Lower lobe of right lung (tissue), 2 donors: ENCODE measurements at places on chromosomes 2 and 18. TPM values are rescaled to one million over a fixed set of nuclear protein-coding genes. Genes with fewer than 3 reads are reported as not detected.

DNA sequence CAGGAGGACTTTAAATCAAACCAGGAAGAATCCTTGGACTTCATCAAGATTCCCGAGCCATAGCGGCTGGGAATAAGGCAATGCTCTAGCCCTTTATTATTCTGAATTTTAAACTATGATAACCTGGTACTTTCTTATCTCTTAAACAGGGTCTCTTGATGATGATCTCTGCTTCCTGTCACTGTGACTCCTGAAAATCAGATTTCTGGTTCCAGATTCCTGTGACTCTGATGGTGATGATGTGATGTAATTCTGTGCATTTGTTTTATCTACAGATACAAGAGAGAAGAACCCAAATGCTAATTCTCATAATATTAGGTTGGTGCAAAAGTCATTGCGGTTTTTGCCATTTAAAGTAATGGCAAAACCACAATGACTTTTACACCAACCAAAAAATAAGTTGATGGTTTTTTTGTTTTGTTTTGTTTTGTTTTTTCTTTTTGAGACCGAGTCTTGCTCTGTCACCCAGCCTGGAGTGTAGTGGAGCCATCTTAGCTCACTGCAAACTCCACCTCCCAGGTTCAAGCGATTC, 116.3 kb upstream of the CREB1 start:
- H3K4me3 ChIP-seq: no peak overlapping the region
- no peak overlapping the region for H3K27ac ChIP-seq
- DNase-seq: no peak
- H3K27me3 ChIP-seq: no peaks in the 10 kb centered on the region
- no peaks in the 10 kb centered on the region for H3K36me3 ChIP-seq

- no peaks in the 10 kb centered on the region for H3K27me3 ChIP-seq
- no peak overlapping the region for H3K27ac ChIP-seq
- H3K4me3 ChIP-seq: no peak overlapping the region
- H3K4me1 ChIP-seq: peaks cover 39% of the 10 kb centered on the region
Observed at GRCh38 chr2:6924924-6925409, 7.8 kb downstream of the RNF144A start.

DNA sequence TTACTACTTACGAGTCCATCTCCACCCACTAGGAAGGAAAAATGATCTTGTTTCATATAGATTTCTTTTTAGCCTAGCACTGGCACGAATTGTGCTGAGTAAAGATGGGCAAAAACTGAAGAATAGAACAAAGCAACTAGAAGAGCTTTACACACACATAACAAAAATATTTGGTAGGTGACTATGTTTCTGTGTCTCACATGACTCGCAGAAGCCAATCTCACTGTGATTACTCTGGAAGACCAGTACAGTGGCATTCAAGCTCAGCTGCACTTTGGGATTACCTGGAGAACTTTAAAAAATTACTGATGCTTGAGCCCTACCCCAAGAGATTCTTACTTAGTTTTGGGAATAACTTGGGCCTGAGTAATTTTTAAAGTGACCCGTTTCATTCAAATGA, 378.7 kb downstream of the METTL4 start:
- no peaks in the 10 kb centered on the region for H3K36me3 ChIP-seq
- DNase-seq: no peak
- H3K4me1 ChIP-seq: no peaks in the 10 kb centered on the region
- H3K27ac ChIP-seq: no peak overlapping the region
- H3K27me3 ChIP-seq: peaks cover 6% of the 10 kb centered on the region

GRCh38 chr2:187658952-187659525, 104.8 kb upstream of the TFPI start:
- H3K4me3 ChIP-seq: no peak overlapping the region
- H3K27ac ChIP-seq: no peak overlapping the region
- H3K36me3 ChIP-seq: no peaks in the 10 kb centered on the region
- H3K27me3 ChIP-seq: no peaks in the 10 kb centered on the region
- H3K4me1 ChIP-seq: no peaks in the 10 kb centered on the region
- no peak for DNase-seq

DNA sequence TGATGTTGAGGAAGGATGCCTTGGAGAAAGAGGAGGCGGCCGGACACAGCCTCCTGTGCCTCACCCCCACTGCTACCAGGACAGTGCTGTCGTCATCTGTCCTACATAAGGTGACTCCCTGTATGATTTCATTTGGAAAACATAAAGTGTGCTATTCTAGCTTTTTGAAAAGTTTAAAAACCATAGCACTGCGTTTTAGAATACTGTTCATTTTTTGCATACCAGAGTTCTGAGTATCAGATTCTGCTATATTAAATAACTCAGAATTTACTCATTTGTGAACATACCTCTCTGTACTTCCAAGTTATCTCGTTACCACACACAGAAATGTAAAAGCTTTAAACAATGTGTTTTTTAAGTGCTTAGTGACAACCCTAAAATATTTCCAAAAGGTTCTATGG, 302.9 kb downstream of the LRRTM1 start:
- H3K36me3 ChIP-seq: no peaks in the 10 kb centered on the region
- H3K27ac ChIP-seq: no peak overlapping the region
- no peak for DNase-seq
- H3K27me3 ChIP-seq: no peaks in the 10 kb centered on the region

- no peaks in the 10 kb centered on the region for H3K27me3 ChIP-seq
- H3K27ac ChIP-seq: no peak overlapping the region
- DNase-seq: no peak
Observed at GRCh38 chr18:59039449-59039848, 100.2 kb upstream of the SEC11C start.

DNA sequence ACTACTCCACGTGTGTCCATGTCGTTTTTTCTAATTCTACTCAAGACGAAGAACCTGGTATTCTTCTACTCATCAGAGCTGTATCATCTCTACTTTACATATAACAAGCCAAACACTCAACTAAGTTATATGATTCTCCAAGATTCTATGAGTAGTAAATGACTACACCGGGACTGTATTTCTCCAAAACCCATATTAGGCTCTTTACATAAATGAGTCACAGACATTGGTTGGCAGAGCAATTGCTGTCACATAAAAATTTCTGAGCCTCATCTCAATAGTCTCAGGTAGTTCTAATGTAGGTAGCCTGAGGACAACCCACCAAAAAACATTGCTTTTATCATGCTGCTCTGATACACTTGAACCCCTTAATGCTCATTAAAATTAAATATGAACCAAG, 1092.3 kb upstream of the NXPH2 start:
- H3K27me3 ChIP-seq: no peaks in the 10 kb centered on the region
- H3K36me3 ChIP-seq: no peaks in the 10 kb centered on the region
- no peaks in the 10 kb centered on the region for H3K4me1 ChIP-seq
- no peak overlapping the region for H3K4me3 ChIP-seq
- no peak overlapping the region for H3K27ac ChIP-seq

The CENPA gene
- 1.7 TPM for total RNA-seq

The CYTIP gene
- 40.5 TPM for total RNA-seq

The LYPD6 gene
- total RNA-seq: 0.47 TPM

The CABYR gene
- 1.2 TPM for total RNA-seq

The MAL gene
- 13.4 TPM for total RNA-seq

The DYNAP gene
- total RNA-seq: not detected
